ENCODE measurements at places on chromosomes 16 and 17. TPM values are rescaled to one million over a fixed set of nuclear protein-coding genes. Genes with fewer than 3 reads are reported as not detected.

DNA sequence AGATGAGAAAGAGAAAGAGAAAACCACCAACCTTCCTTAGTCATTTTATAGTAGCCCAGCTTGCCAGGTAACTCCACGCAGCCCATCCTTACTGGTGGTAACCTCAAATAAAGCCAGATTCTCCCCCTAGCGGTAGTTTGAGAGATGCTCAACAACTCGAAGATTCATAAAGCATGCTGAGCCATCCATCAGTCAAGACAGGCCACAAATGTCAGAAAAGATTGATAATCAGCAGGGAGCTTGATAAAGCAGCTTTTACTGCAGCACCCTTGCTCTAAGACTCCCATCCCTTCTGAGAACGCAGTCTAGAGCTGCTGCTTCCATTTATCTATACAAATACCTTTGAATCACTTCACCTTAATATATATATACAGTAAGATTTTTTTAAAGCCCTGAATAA, 451.5 kb upstream of the HSBP1 start:
- no peak for DNase-seq

PTGES3L gene
- total RNA-seq = 3.0 TPM

DNA sequence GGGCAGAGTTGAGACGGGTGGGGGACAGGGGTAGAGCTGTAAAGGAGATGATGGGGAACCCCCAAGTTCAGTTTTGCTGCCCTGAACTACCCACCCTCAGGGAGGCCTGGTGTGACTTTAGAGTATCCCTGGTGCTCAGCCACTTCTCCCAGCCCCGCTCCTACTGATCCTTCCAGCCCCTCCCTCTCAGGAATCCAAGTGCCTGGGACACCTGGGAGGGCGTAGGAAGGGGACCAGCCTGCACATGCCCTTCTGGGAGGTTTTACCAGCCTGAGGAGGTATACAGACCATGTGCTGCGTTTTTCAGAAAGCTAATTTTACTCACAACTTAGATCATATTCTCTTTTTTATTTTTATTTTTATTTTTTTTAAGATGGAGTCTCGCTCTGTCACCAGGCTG, 4.1 kb downstream of the ST6GALNAC2 start:
- DNase-seq = no peak

GAS7 gene
- total RNA-seq = 14.5 TPM

DNA sequence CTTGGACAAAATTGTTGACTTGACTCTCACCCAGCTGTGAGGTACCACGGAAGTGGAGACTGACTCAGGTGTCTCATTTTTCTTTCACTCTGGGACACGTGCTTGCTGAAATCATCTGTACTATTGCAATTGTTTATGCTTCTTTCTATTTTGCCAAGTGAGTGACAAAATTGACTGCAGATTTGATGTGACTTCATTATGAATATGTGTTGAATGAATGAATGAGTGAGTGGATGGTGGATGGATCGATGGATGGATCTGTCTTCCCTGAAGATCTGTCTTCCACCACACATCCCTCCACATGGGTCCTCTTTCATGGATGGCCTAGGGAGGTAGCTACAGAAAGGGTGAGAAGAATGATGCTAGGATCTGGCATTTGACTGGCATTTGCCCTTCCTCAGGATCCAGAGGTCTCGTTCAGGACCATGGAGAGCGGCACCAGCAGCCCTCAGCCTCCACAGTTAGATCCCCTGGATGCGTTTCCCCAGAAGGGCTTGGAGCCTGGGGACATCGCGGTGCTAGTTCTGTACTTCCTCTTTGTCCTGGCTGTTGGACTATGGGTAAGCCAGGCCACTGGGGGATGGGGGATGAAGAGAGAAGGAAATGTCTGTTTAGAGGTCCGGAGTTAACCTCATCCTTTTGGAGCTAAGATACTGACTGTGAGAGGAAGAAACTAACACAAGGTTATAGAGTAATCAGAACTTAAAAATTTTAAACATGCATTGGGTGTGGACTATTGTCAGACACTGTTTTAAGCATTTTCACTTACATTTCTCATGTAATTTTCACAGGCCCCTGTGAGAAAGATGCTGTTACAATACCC, 12.7 kb downstream of the SLC5A11 start:
- DNase-seq = no peak

- DNase-seq = no peak
Measured at GRCh38 chr16:27102701-27103575, 36.2 kb downstream of the C16orf82 start.
